ENCODE measurements at places on chromosomes 7 and 10.

DNA sequence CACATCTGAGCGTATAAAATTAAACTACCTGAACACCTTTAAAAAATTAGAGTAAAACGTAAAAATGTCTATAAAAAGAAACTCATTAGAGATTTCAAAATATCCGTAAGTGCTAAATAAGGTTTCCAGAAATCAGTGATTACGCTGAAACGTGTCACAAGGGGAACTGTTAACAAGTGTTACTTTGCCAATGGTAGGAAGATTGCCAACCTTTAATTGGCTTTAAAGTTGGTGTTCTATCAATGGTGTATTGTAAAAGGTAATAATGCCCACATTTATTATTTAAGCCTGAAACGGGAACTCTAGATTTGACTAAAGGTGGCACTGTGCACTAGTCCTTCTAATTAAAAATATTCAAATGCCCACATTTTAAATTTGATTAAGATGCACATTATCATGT lies 37.8 kb upstream of the HIBADH start:
- no peak for DNase-seq

DNA sequence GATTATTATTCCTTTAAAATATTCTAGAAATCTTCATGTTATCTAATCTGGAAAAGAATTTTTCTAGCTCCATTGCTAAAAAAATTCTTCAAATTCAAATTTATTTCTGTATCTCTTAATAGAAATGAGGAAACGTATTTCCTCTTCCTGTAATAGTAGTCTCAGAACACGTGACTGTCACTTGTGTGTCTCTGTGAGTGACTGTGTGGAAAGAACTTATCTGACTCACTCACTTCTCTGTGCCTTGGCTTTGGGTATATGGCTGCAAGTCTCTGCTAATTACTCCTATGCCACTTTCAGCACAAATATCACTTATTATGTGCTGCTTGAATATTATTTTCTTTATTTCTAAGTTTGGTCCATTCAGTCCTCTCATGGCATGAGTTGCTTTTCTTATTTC lies 132.7 kb downstream of the CNTNAP2 start:
- DNase-seq, result no peak

DNA sequence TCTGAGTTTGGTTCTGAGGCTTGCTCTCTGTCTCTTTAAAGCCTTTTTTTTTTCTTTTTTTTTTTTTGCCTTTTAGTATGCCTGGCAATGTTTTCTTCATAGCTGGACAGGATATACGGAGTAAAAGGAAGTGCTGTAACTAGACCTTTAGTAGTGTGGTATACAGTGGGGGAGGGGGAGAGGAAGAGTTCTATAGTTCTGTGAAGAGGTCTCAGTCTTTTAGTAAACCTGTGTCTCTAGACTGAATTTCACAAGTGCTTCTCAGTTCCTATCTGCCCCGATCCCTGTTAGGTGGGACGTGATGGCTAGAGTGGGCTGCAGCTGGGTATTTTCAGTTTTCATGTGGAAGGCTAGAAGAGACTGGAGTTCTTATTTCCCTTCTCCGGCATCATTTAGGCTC lies 3.1 kb upstream of the ABCC2 start:
- no peak for DNase-seq

- DNase-seq, result no peak
Observed at GRCh38 chr10:6049031-6049400, 13.2 kb downstream of the IL2RA start.

- no peak for DNase-seq
Observed at GRCh38 chr10:109998513-109998912, 9.3 kb upstream of the ADD3 start.

DNA sequence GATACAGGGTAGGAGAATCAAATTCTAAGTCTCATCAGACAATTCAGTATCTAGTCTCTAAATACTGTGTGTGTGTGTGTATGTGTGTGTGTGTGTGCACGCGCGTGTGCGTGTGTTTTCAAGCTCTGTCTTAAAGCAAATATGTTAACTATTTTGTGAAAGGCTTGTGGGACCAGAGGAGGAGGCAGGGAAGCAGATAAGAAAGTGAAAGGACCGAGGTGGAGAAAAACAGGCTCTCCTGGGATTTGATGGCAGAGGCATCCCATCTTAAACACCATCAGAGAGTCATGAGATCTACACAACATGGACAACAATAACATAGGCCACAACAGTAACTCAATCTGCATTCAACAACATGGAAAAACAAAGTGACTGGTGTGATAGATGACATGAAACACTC lies 67.1 kb downstream of the PIP4K2A start:
- no peak for DNase-seq

GRCh38 chr10:121459622-121460453 lies 138.4 kb downstream of the FGFR2 start:
- no peak for DNase-seq

GRCh38 chr7:985915-986741 lies 3.1 kb downstream of the CYP2W1 start:
- DNase-seq, result no peak

DNA sequence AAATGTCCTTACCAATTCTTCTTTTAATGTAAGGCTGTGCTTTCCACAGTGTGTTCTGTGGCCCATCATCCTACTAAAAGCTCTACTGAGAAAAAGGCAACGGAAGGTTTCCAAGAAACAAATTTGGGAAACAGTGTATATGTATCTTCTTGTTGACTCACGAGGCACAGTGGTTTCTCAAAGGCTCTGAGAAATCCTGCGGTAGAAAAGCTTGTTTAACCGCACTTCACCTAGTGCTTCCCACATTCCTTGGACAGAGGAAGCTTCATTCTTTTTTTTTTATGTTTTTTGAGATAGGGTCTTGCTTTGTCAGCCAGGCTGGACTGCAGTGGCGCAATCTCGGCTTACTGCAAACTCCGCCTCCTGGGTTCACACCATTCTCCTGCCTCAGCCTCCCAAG lies 84.5 kb downstream of the TACC2 start:
- no peak for DNase-seq

DNA sequence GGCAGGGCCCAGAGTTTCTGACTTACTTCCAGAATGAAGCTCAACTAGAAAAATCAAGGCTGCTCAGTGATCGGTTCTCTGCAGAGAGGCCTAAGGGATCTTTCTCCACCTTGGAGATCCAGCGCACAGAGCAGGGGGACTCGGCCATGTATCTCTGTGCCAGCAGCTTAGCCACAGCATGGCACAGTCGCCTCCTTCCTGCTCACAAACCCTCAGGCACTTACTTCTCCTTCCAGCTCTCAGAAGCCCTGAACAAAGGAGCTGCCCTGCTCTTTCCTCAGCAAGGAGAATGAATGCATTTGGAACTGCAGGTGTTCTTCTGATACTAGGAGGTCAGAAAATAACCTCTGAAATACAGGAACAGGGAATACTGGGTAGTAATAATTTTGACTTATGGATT lies 219.7 kb upstream of the PRSS1 start:
- DNase-seq, result no peak

DNA sequence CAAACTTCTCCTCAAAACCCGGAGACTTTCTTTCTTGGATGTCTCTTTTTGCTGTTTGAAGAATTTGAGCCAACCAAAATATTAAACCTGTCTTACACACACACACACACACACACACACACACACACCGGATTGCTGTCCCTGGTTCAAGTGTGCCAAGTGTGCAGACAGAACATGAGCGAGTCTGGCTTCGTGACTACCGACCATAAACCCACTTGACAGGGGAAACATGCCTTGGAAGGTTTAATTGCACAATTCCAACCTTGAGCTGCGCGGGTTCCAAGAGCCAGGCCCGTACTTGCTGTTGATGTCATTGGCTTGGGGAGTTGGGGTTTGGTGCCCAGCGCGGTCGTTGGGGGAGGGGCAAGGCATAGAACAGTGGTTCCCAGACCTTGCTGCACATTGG lies 1.7 kb downstream of the EGFR start:
- DNase-seq, result no peak

DNA sequence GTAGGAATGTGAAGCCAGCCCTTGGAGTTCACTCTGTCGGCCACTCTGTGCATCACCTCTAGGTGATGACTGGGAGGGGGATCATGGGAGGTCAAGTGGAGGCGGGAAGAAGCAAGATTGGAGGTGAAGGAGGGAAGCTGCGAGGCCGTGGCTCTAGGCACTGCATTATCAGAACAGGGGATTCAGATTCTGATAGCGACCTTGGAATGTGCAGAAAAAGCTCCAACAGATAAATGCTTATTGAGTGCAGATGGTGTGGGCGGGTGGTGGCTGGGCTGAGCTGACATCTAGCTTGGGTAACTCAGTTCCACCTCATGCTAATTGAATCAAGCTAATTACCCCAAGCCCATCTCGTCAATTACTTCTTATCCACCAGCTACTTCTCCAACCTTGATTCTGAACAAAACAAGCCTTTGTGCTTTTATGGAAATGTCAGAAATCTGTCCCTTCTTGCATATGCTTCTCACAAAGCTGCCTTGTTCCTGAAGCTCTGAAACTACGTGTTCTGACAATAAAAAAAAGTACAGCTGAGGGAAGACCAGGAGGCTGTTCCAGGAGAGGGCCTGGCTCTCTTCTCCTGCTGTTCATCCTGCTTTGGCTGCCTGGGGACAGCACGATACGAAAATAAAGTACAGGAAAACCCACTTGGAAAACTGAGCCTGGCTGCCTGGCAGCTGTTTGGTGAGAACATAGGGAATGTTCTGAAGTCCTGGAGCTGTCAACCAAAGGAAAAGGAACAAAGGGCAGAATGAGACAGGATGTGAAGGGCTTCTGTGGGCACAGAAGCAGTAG lies 27.5 kb downstream of the STRA8 start:
- DNase-seq, result no peak

GRCh38 chr10:72935361-72935760 lies 19.2 kb downstream of the PLA2G12B start:
- DNase-seq, result no peak

DNA sequence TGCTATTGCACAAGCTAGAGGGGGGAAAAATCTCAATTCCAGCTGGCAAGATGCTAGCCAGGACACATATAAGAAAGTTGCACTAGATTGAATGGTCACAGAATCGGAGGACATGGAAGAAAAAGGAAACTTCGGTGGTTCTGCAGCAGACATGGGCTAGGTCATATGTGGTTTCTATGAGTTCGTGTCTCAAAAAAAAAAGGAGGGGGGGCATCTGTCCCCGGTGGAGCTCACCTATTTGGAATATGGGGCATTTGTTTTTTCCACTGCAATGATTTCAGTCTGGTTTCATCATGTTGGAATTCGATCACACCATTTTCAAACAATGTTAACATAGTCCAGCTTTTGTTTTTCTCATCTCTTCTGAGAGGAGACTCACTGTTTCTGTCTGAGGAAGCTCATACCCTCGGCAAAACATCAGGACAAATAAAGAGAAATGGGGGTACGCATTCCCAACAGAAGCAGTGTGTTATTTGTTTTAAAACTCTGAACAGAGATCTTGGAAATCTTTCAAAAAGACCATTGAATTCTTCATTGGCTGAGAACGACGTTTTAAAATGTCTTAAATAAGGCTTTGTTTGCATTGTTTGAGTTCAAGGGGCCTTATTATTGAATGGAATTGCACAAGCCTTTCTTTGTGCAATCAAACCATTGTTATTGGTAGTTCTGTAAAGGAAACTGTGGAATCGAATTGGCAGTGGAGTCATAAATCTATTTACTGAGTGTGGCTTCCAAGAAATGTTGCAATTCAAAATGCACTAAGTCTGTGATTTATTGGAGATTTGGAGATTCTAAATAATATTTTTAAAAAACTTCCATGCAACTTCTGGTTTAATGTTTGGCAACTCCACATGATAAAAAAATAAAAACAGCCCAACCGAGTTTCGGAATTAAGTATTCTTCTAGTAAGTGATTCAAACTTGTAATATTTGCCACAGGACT lies 173.2 kb downstream of the RTKN2 start:
- DNase-seq, result no peak

- no peak for DNase-seq
Observed at GRCh38 chr10:76550806-76551205, 1086.8 kb downstream of the KCNMA1 start.

GRCh38 chr7:40437498-40437897 lies 302.7 kb downstream of the SUGCT start:
- DNase-seq, result no peak

DNA sequence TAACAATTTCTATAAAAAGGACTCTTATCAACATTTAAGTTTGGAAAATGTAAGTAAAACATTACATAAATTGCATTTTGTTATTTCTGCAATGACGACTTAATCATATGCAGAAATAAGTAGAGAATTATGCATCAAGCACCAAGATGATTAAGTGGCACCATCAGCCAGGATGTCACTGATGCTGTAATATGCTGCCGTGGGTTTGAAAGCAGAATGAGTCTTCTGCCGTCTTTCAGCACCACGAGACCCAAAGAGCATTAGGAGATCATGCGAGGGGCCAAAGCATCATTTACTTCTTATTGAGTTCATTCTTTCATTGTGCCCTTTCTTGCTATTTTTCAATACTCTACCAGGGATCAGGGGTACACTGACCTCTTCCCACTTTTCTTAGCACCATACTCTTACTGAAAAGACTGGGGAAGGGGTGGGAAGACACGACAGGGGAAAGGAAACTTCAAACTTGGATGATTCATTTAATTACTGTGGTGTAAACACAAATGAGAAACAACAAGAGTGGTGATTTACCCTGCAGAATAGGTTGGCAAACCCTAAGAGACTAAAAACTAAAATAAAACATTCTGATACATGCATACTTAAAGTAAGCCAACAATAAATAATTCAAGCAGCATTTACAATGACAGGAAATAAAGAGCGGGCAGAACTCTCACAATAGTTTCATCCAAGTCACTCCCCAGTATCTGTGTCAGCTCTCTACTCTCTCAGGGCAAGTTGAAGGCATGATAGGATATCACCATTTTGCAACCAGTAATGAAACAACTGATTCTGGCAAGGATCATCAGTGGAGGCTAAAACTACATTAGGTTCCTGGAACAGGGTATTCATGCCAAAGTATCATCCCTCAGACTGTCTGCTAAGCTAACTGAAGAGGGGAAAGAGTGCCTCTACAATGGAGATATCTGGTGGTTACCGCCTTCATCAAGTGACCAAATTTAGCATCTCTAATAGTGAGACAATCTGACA lies 70.8 kb downstream of the CUL2 start:
- DNase-seq, result no peak

- DNase-seq, result no peak
Observed at GRCh38 chr7:45179666-45180065, 22.1 kb downstream of the RAMP3 start.

GRCh38 chr10:130656187-130656575 lies 520.0 kb downstream of the GLRX3 start:
- DNase-seq, result no peak

- no peak for DNase-seq
Observed at GRCh38 chr10:43123361-43124093, 14.7 kb upstream of the CSGALNACT2 start.

GRCh38 chr7:11191081-11191480 lies 217.4 kb downstream of the PHF14 start:
- no peak for DNase-seq

DNA sequence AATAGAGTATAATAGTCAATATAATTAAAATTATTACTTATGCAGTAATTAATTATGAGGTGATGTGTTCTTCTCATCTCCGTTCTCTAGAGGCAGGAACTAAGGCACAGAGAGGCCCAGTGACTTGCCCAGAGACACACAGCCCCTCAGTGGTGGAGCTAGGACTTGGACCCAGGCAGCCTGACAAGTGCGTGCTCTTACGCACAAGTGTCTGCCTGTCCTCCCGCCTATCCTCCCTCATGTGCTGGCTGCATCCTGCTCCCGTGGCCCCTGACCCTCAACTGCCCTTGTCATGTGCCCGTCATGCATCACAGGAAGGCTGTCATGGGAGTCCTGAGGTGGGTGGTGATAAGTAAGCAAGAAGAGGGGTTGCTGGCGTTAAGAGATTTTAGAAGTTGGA lies 14.3 kb downstream of the IL2RA start:
- DNase-seq, result no peak

- no peak for DNase-seq
Observed at GRCh38 chr10:29763396-29763795, 128.6 kb upstream of the SVIL start.

Data from effector memory CD8-positive, alpha-beta T cell (primary cell).